ENCODE measurements at places on chromosomes 13 and 19.
A peak's percentile ranks its signal among the peaks of the same experiment; 100 is the strongest.

DNA sequence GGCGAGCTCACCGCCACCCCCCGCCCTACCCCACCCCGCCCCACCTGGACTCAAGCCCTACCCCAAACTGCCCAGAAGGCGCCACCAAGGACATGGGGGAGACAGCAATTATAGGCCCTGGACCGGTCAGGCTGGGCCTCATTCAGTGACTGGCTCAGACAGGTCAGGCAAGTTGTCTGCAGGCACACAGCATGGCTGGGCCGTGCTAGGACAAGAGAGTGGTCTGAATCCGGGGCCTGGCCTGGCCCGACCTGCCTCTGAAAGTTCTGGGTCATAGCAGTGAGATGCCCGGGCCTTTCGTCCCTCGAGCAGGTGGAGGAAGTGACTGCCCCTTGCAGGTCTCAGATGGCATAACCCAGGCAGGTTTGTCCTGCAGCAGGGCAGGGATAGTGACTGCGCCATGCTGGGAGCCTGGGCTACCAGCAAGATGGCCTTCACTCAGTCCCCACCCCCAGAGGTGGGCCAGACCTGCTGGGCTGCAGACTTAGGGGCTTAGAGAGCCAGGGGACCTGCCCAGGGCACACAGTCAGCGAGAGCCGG is 21.0 kb downstream of the COMP start:
- no peak for DNase-seq

DNA sequence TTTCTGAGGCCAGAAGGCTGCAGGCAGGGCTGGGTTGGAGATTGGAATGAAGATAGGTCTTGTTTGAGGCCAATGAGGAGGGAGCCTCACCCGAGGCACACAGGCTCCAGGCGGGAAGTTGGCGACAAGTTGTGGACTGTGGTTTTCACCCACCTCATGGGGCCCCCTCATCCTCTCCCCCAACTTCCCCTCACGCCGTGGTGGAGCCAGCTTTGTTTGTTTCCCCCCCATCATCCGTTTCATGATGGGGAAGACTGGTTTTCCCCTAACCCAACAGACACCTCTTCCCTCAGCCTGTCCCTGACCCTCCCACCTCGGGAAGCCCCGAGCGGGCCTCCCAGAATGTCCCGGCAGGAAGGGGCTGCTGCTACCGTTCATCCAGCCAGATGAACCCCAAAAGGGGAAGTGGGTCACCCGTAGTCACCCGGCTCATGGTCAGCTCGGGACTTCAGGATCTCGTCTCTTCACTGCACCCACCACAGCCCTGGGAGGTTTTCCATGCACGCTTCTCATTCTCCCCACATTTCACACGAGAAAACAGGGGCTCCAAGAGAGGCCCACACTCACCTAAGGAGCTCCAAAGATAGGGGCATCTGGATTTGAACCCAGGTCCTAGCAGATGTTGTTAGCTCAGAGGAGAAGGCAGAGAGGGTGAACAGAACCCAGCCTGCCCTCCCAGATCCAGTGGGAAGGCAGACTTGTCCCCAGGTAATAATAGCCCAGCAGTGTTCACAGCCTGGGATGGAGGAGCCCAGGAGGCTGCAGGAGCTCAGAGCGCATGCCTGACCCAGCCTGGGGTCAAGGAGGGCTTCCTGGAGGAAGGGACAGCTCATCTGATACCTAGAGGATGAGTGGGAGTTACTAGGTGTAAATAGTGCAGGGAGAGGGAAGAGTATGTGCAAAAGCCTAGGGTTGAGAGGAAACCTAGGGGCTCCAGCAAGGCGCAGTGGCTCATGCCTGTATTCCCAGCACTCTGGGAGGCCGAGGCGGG is 23.5 kb downstream of the CEACAM16 start:
- no peak for DNase-seq

- peak; percentile 35 for DNase-seq
Observed at GRCh38 chr13:52599848-52600603, 42.2 kb upstream of the HNRNPA1L2 start.

DNA sequence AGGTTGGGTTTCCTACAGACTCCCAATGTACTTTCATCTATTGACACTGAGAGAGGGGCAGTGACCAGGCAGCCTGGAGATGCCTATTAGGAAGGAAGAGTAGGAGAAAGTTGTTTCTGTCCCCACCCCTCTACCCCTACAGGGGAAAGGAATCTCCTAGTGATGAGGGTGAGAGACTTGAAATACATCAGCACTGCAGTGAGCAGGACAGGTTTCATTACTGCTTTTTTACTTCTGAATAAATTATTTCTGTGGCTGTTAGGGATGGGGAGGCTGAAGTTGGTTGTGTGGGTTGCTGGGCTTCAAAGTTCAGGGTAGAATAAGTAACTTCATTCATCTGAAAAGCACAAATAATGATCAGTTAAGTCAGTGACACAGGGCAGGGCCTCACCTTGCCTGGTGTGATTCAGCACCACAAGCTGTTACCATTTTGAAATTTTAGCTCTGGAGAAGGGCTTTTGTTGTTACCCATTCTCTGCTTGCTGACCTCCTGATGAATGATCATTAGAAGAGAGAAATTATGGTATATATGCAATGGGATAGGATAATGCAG is 19.3 kb downstream of the CEACAM1 start:
- no peak for DNase-seq

GRCh38 chr13:45042539-45042938 is 53.2 kb downstream of the GPALPP1 start:
- no peak for DNase-seq

DNA sequence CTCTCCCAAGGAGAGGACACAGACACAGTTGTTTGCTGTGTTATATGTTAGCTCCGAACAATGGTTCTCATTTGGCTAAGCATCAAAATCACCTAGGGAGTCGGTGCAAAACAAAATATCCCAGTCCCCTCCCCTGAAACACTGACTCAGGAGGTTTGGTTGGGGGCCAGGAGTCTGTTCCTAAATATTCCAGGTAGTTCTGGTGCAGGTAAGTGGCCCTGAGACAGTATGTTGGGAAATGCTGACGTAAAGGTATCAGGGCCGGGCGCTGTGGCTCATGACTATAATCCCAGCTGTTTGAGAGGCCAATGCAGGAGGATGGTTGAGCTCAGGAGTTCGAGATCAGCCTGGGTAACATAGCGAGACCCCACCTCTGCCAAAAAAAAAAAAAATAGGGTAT is 2.3 kb upstream of the MAP2K7 start:
- no peak for DNase-seq

DNA sequence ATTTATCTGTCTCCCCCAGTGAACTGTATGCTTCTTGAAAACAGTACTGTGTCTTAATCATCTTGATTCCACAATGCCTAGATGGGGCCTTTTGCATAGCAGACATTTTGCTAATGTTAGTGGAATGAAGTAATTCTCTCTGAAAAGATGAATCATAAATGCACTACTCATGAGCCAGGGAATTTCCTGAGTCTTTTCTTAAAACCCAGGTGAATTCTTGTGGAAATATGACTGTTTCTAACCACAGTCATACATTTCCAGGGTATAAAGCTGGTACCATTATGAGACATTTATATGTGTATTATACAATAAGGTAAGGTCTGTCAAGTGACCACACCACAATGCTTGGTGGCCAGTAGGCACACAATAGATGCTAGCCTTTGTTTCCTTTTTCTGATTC is 5.5 kb upstream of the KCTD4 start:
- DNase-seq, result no peak

DNA sequence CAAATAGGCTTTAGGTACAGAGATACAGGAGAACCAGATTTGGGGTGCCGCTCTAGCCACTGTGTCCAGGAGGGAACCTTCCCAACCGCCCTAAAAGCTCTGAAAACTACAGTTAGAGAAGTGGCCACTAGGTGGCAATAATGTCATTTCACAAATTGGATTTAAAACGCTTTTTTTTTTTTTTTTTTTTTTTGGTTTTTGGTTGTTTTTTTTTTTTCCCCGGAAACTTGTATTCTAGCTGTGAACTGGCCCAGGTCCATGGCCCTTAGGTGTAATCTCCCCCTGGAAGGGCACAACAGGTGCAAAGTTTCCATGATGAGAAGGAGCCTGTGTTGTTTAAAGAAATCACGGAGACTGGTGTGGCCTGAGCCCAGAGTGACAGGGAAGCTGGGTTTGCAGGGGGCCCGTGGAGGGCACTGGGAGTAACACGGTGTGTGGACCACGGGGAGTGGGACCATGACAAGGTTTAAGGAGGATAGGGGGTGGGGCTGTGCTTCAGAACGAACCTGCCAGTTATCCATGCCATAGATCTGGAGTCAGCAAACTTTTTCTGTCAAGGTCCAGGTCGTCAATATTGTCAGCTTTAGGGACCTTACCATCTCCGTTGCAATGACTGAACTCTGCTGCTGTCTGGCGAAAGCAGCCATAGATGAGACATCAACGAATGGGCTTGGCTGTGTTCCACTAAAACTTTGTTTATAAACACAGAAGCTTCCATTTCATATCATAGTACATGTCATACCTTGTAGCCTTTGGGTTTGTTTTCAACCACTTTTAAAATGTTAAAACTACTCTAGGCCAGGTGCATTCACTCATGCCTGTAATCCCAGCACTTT is 10.1 kb downstream of the OR1I1 start:
- peak; percentile 45 for DNase-seq

DNA sequence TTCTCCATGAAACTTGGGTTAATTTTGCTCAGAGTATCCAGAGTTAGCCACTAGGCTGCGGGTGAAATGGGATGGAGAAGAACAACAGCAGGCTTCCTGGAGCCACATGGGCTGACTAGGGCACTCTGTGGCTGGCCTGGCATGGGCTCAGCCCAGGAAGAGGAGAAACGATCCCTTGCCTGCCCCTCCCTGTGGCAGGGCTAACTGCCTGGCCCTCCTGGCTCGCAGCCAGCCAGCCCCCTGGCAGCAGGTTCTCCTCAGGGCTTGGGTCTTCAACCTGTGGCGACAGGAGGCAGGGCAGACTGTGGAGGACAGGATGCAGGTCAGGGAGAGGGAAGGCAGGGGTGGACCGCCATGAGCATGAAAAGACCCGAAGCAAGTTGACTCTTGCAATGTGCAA is 78.7 kb upstream of the GPR183 start:
- DNase-seq, result peak; percentile 59

- no peak for DNase-seq
Observed at GRCh38 chr19:33704271-33704670, 82.5 kb downstream of the CHST8 start.

DNA sequence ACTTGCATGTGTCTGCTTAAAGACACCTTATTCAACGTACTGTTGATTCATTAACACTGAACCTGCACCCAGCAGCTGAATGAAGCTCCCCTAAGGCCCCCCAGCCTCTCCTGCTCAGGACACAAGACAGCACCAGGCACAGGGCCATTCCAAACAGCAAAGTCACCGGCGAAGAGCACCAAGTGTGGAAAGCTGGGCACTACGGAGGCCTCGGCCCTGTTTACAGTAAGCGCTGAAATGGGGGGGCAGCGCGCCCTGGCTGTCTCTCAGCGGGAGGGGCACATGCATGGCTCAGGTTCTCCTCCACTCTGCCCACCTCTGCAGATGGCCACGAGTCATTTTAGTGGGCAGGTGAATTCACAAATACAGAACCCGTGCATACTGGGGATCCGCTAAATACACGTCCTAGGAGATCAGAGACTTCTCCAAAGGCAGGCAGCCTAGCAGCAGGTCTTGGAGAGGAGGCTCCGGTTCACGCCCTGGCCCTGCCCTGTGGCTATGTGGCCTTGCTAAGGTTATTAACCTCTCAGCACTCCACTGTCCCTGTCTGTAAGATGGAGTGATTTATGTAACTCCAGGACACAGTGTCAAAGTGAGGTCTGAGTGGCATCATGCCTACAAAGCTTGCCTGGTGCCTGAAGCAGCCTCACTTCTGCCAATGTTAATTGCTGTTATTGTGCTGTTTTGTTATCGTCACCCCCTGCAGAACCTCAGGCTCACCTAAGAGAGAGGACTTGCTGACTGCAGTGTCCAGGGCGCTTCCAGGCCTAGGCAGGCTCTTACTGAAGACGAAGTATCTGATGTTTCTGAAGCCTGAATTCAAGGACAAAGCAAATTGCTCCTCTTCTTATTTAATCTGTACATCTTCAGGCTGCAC is 207.4 kb upstream of the SOX1 start:
- DNase-seq, result peak; percentile 34

DNA sequence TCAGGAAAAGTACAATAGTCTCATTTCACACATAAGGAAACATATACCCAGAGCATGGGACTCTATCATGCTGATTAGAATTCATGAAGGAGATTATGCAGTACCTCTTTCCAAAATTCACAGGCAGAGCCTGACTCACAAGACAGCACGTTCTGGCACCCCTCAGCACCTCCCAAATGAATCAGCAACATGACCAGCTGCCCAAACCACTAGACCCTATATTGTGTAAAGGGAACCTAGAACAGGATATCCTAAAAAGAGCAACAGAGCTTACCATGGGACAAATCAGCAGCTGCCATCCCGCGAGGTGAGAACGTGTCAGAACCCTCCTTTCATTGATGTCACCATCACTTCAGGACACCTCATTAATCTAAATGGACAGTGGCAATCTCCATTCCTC is 2.5 kb downstream of the ZNF426 start:
- DNase-seq, result no peak

GRCh38 chr19:51181913-51182419 is 39.9 kb downstream of the SIGLEC7 start:
- DNase-seq, result no peak

- peak; percentile 68 for DNase-seq
Observed at GRCh38 chr19:18416778-18417249, 2.4 kb upstream of the SSBP4 start.

- DNase-seq, result no peak
Observed at GRCh38 chr13:103039183-103039582, 27.0 kb downstream of the SLC10A2 start.

DNA sequence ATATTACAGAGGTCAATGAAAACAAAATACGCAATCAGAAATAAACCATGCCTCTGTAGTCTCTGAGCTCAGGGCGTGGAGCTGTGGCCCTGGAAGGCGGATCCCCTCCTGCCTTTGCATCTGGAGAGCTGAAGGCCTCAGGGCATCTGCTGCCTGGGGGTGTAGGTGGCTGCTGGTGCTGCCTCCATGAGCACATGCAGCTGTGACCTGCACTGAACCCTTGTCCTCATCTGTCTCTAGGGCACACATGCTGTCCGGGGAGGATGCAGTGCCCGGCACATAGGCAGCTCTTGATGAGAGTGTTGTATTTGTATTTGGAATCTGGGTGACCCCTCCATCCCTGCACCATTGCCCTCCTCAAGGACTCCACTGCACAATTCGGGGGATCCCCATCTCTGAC is 185.7 kb downstream of the TEX29 start:
- no peak for DNase-seq

DNA sequence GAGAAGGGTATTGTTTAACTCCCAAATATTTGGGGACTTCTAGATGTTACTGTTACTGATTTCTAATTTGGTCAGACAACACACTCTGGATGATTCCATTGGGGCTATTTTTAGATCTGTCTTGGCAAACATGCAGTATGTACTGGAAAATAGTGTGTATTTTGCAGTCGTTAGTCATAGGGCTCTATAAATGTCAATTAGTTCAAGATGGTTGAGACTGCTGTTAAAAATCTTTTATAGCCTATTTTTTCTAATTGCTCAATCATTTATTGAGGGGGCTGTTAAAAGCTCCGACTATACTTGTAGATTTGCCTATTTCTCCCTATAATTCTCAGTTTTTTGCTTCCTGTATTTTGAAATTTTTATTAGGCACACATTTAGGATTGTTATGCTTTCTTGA is 31.4 kb downstream of the PPP5C start:
- no peak for DNase-seq

Data from NCI-H345 (cell line).